ENCODE measurements at places on chromosomes 2 and 18.

- DNase-seq = no peak
These were observed 4.2 kb downstream of the STAMBP start for GRCh38 chr2:73832930-73833329.

DNA sequence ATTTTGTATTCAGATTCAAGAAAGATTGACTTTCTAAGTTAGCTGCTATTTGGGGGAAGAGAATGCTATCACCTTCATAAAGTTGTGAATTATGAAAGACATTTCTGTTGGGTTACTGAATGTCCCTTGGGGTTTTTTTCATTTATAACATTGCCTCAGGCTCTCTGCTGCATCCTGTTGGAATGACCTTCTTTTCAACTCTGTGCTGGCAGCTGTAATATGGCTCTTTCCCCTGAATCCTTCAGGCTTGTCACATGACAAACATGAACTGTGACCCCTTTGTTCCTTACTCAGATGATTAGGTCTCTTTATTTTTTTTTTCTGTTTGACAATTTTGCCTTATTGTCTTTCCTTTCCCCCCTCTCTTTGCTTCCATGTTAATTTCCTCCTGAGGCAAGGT, 159.8 kb downstream of the TAF4B start:
- DNase-seq = no peak

- DNase-seq = no peak
These were observed 56.8 kb downstream of the KIAA2012 start for GRCh38 chr2:202129841-202130240.

GRCh38 chr2:100995309-100996075, 6.6 kb upstream of the RPL31 start:
- DNase-seq = no peak

DNA sequence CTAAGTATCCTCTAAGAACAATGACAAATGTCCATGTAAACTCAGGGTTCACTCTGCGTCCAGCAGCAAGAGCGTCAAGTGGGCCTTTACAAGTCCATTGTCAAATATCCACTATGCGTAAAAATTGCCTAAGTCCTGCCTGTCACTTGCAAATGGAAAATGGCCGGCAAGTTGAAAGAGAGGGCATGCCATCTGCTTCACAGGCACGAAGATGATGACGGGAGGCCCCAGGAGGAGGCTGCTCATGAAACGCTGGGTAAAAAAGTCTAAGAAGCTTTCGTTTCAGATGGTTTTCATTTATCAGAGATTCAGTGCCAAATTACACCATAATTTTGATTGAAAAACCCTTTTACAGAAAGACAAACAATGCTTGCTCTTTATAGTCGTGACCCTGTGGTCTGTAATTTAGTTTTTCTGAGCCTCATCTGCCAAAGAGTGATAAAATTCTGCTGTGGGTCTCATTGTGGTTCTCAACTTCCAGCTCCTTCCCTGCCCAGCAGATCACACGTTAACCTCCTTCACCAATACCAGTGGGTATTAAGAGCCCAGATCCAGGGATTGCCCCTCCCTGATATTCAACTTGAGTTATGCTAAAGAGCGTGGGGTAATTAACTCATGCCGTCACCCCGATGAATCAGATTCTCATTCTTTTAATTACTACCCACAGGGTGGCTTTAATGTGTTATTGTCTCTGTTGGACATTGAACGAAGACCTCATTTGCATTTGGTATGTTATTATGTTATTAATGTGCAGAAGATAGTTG, 160.2 kb upstream of the ALKAL2 start:
- DNase-seq = no peak

GRCh38 chr2:84492571-84492970, 23.7 kb upstream of the DNAH6 start:
- no peak for DNase-seq

DNA sequence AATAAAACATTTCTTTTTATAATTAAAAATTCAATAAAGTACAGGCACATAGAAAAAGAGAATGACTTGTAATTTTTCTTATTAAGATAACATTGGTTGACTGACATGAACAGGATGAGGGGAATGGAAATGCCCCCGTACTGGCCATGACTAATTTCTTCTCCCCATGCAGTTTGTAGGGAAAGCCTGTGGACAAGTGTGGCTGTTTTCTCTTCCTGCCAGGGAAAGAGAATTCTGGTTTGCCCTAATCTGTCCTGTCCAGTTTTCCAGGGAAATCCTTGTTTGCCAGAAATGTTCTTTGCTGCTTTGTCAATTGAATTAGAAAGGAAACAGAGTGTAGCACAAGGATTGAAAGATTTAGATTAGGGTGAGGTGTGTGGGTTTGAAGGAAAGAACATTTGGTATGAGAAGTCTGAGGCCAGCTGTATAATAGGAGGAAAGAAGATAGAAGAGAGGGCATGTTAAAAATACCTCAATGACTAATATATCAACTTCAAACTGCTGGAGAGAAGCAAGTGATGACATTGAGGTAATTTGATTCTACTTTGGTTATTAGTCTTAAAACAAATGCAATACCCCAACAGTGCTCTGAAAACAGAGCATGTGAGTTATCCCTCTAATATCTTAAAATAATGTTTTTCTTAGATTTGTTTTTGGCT, 593.9 kb upstream of the ZNF804A start:
- DNase-seq = no peak

Data from CD4-positive, alpha-beta T cell treated with Interleukin-2 at 100 ng/mL for 4 hours (primary cell).